ENCODE measurements at places on chromosomes 12 and 14.
A peak's percentile ranks its signal among the peaks of the same experiment; 100 is the strongest.

GRCh38 chr14:53306267-53306721 lies 153.2 kb upstream of the DDHD1 start:
- peak; percentile 56 for DNase-seq

GRCh38 chr12:6542209-6543009 lies 8.1 kb downstream of the GAPDH start:
- no peak for DNase-seq

GRCh38 chr12:112322441-112322840 lies 59.8 kb downstream of the HECTD4 start:
- no peak for DNase-seq

GRCh38 chr12:79143803-79144202 lies 279.2 kb downstream of the SYT1 start:
- no peak for DNase-seq

DNA sequence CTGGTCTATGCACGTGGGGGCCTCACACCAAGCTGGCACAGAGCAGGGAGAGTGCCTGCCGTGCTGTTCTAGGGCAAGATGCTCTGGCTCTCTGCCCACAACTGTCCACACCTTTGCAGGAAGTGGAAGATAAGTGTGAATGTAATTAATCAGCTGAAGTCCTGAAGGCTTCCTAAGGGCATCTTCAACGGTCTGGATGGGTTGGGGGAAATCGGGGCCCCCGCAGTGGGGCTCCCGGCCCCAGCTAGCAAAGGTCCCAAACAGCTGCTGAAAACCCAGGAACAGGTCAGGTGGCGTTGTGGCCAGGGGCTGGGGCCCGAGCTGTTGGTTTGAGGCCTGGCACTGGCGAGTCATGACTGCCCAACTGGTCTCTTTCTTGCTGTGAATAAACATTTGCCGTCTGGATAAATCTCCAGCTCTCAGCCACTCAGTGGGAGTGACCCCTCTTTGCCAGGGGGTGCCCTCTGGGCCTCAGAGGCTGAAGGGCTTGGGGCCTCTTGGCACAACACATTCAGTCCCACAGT lies 6.7 kb upstream of the SLC25A29 start:
- no peak for DNase-seq

DNA sequence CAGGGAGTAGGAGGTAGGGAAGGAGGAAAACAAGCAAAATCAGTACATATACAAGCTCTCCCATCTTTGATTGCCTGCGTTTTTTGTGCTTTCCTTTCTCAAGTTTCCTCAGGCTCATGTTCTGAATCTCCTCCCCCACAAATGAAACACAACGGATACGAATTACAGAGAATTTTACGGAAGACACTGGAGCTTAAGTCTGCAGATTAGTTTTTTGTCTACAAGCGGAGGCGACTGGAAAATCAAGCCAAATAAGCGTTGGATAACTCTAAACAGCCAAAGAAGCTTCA lies 612 bp downstream of the WBP11 start:
- no peak for DNase-seq

DNA sequence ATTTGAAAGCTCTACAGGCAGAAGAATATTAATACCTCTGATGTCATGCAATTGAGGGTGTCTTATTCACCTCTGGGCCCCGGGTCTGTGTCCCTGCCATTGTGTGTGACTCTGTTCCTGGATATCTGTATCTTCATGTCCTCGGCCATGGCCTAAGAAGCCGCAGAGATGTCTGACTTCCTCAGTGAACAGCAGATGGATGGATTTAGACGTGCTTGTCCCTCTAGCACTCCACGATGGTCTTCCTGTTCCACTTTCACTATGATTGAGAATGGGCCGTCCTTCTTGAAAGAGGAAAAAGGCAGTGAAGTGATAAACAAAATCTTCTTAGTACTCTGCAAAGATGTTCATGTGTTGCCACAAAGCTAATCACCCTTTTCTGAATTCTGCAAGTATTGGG lies 217.4 kb downstream of the SLC41A2 start:
- no peak for DNase-seq

DNA sequence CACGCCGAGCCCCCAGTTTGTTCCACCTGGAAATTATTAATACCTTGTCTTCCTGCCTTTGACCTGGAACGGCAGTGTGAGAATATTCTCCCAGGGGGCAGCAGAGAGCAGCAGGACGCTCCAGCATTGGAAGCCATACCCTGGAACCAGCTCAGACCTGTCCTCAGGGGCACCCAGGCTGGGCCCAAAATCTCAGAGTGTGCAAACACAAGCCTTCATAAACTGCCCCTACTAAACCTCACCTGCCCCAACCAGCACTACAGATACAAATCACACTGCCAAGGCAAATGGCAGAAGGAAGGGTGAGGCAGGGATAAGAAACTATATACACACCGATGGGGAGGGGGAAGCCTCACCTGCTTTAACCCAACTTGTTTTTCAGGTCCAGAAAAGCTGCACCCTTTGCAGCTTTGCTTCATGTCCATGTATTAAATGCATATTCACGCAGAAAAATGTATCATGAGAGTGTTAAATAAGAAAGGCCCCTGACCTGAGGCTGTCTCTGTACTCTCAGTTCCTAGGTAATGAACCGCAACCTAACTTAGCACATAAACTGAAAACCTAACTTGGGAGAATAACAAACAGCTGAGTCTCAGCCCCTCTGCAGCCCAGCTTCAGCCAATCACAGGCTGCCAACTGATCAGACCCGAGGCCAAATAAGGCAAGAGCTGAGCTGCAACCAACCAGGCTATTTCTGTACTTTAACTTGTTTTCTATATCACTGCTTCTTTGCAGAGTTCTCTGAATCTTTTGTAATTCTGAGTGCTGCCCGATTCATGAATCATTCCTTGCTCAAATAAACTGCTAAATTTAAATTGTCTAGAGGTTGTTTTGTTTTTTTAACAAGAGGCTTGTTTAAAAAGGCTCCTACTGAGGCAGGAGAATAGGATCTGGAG lies 130.1 kb downstream of the SPTSSA start:
- DNase-seq = peak; percentile 71

GRCh38 chr12:117789195-117789912 lies 179.4 kb downstream of the KSR2 start:
- DNase-seq = no peak

GRCh38 chr12:29148911-29149690 lies at the start of gene FAR2:
FAR2 (plus strand) TSS chr12:29149278; CDS start chr12:29270450, 121,172 bp downstream.
- DNase-seq = peak; percentile 40

GRCh38 chr12:99043319-99043914 lies 398.3 kb downstream of the APAF1 start:
- DNase-seq = peak; percentile 40

DNA sequence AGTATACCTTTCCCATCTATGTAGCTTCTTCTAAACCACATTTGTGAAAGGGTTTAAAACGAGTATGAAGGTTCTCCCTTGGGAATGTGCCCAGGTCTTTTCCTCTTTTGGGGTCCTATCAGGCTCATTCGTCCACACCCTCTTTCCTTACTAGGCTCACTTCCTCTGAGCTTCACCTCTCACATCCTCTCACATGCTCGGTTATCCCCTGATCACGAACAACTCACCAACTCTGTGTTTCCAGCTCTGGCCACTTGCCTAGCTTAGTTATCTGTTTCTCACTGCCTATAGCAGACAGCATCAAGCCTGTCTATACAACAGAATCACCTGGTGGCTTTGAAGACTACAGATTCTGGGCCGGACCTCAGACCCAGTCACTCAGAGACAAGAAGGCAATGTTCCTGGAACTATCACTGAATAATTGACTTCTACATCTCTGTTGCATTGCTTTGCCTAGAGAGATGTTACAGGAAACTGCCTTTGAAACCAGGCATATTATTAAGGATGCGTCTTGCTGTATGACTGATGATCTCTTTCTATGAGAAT lies 158.2 kb downstream of the FOXN3 start:
- DNase-seq = no peak

DNA sequence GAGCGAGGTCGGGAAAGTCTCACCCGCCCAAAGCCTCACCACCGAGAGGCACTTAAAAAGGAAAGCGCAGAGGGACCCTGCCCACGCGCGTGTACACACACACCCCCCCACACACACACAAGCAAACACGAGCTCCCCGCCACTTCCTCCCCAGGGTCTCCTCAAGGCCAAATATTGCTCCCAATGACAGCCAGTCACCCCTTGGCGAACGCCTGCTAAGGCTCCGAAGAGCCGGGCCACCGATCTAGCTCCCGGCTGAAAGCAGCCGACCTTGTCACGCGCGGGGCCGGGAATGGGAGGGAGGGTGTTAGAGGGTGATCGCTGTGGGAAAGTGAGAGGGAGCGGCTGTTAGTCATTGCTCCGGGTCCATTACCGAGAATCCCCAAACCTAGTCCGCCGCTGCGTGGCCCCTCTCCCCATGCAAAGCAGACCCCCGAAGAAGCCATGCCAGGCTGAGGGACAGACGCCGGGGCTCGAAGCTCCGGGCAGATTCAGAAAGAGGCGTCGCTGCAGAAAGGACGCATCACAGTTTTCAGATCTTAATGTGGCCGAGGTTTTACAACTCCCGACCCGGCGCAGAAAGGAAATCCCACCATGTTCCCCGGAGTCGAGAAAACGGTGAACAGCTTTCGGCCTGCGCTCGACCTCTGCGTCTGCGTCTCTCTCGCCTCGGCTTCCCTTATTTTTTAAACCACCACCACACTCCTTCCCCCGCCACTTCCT lies 2.6 kb downstream of the BMP4 start:
- DNase-seq = peak; percentile 69

DNA sequence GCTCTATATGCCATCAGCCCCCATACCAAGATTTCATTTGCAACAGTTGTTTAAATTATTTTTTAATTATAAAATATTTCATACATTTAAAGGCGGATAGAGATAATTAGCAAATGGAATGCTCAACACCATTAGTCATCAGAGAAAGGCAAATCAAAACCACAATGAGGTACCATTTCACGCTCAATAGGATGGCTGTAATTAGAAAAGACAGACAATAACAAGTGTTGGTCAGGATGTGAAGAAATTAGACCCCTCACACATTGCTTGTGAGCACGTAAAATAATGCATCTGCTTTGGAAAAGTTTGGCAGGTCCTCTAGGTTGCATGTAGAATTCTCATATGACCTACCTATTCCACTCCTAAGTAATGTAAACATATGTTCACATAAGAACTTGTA lies 35.3 kb upstream of the EPS8 start:
- DNase-seq = no peak

DNA sequence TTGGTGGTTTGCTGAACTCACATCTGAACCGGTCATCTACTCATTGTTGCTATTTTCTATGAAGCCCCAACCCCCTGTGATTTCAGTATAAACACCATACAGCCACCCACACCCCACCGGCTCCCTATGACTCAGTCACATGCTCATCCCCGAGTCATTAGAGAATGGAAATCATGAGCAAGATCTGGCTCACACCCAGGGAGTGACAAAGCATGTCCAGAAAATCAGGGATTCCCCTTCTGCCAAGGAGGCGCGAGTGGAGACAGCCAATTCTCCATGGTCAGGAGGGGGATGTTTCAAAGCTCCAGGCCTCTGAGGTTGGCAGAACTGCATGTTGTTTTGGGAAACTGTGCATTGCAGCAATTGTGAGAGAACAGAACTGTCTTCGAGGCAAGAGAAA lies 657.5 kb upstream of the TBX3 start:
- DNase-seq = peak; percentile 99

- DNase-seq = no peak
Measured at GRCh38 chr14:45253754-45254310, 830 bp upstream of the MIS18BP1 start.

DNA sequence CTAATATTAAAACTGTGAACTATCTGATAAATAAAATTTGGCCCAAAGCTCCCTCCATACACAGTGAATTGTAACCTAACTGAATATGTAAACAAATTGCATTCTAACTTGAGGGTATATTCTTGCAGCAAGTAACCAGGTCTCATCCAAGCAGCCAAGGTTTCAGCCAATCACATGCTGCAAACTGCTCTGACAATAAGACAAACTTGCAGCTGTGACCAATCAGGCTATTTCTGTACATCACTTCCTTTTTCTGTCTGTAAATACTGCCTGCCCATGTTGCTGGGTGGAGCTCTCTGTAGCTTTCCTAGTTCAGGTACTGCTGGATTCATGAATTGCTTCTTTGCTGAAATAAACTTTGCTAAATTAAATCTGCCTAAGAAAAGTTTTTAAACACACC lies 499.0 kb downstream of the GALC start:
- no peak for DNase-seq

- DNase-seq = no peak
Measured at GRCh38 chr14:46653031-46653755, 1.6 kb upstream of the RPL10L start.

- peak; percentile 7 for DNase-seq
Measured at GRCh38 chr12:79848339-79848738, 86.6 kb downstream of the PPP1R12A start.

DNA sequence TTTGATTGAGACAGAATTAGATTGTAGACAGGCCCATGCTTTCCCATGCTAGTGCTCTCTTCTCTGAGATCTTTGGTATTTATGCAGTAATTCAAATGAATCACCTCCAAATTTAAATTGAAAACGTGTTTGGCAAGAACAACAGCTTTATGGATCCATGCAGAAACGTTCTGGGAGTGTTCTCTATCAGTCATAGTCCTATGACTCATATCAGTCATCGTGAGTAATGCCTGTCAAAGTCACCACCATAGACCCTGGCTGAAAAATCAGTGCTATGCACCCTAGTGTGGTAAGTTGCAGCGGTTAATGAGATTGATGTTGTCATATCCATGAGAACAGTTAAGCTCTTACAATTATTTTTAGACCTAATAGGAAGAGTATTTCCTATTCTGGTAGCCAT lies 90.1 kb upstream of the FOXG1 start:
- peak; percentile 93 for DNase-seq

GRCh38 chr12:66733839-66734238 lies 55.0 kb upstream of the GRIP1 start:
- DNase-seq = no peak

GRCh38 chr14:37559386-37559785 lies 35.7 kb downstream of the FOXA1 start:
- DNase-seq = peak; percentile 4

GRCh38 chr12:56186957-56187356 lies 2.3 kb downstream of the SMARCC2 start:
- DNase-seq = no peak

DNA sequence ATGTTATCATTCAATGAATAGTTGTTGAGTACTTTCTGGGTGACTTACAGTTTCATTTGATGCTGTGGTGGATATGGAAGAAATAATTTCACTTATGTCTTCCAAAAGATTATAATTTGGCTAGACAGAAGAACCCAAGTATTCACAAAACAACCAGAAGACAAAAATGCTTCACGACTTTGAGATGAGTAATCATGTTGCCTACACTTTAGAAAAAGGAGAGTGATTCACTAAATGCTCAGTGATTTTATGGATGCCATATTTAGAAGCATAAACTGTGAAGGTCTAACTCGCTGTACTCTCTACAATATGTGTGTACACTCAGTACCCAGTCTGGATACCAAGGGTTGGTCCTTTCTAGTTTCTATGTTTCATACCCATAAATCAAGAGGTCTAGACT lies 101.3 kb upstream of the E2F7 start:
- DNase-seq = peak; percentile 34

Data from M059J (cell line).